ENCODE measurements at places on chromosomes 7 and 10. TPM values are rescaled to one million over a fixed set of nuclear protein-coding genes. Genes with fewer than 3 reads are reported as not detected.

The CLIP2 gene
- 110 TPM for polyA plus RNA-seq

The SPACDR gene
- polyA plus RNA-seq = 6.5 TPM

- no peak for DNase-seq
These were observed 1190.9 kb downstream of the TYW1 start for GRCh38 chr7:68187532-68187931.

The SMARCD3 gene
- polyA plus RNA-seq = 298 TPM

DNA sequence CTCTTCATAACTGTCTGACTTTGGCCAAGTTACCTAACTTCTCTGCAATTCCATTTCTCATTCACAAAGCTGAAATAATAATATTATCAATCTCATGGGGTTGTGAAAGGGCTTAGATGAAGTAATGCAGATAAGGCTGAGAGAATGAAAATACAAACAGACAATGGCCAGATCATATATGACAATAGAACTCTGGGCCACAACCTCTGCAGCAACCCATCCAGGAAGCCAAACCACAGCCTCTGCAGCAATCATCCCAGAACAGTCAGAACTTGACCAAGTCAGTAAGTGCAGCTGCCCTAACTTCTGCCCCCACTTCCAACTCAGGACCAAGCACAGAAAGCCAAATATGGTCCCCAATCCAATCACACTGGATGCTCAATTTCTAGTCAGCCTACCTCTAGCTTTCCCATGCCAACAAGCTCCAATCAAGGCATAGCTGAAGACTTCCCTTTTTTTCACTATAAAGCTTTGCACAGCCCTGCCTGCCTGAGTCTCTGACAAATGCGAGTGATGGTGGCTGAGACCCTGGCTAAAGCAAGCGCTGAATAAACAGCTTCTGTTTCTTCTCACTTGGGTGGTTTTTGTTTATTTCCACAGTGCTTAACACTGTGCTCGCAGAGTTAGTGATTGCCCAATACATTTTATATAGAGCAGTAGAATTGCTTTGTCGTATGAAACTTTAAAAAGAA, 34.8 kb upstream of the TNPO3 start:
- no peak for DNase-seq

The PDCD11 gene
- polyA plus RNA-seq = 27.3 TPM

DNA sequence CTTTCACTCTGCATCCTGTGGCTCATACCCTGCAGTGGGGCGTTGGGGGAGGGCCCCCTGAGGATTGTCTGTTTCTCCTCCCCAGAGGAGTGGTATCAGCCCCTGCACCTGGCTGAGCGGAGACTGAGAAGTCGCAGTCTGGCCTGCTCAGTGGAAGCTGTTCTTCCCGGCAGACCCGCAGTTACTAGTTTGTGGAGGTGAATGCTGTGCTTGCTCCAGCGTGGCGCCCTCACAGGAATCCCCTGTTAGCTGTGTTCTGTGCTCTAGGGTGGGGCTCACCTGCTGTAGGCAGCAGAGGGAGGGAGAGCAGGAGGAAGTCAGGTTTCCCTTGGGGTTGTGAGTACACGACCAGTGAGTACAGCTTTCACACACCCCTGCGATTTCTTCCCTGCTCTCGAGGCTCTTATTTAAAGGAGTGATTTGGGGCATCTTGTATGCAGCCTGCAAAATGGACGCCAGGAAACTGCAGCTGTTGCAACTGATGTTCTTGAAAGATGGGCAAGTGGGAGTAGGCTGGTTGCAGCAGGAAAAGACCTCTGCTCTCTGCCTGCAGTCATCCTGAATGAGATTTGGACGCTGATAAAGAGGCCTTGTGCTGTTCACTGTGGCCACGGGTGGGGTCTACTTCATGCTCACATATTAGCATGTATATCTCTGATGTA, 66.4 kb downstream of the HK1 start:
- no peak for DNase-seq
